ENCODE measurements at places on chromosomes 13 and 19. TPM values are rescaled to one million over a fixed set of nuclear protein-coding genes. Genes with fewer than 3 reads are reported as not detected.

Gene ZNF383
- 2.0 TPM for polyA plus RNA-seq

Gene NMRK2
- polyA plus RNA-seq = not detected

Gene SLC1A6
- not detected for polyA plus RNA-seq

Gene CEACAM16
- not detected for polyA plus RNA-seq

Gene TUBA3C
- polyA plus RNA-seq = 0.05 TPM

Gene CBARP
- 4.8 TPM for polyA plus RNA-seq

Gene ZNF649
- polyA plus RNA-seq = 1.5 TPM

Gene CLEC4G
- not detected for polyA plus RNA-seq

Gene MBNL2
- polyA plus RNA-seq = 27.9 TPM

Gene RPS16
- polyA plus RNA-seq = 7,541 TPM

Gene PDCD5
- 188 TPM for polyA plus RNA-seq

Gene PABPC3
- 0.02 TPM for polyA plus RNA-seq

Gene USHBP1
- 0.05 TPM for polyA plus RNA-seq

Gene ATXN8OS
- polyA plus RNA-seq = not detected

Gene ADAMTSL5
- 6.3 TPM for polyA plus RNA-seq

Gene ADAT3
- polyA plus RNA-seq = 1.7 TPM

Measured in SK-N-SH (cell line).